Panc1 (cell line): ENCODE measurements at places on chromosomes 2 and 18. TPM values are rescaled to one million over a fixed set of nuclear protein-coding genes. Genes with fewer than 3 reads are reported as not detected.

DNA sequence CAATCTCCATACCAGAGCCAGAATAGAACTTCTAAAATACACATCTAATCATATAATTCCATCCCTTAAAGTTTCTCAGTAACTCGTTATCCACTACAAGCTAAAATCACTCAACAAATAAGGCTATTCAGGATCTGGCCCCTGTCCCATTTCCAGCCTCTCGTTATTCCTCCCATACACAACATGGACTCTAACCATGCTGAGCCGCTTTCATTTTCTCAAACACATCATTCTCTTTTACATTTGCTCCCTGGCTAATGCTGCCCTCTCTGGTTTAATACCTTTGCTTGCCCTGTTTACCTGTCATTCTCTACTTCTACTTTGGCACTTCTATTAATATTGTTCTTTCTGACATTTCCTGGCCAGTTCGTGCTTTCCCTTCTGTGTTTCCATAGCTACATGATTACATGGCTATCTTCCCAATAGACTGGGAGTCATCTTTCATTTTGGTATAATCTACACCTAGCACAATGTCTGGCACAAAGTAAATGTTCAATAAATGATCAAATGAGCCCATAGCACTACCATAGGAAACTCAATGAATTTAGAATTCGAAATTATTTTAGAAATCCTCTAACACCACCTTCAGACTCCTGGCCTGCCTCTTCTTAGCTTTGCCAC lies 163.6 kb upstream of the VRK2 start:
- no peaks in the 10 kb centered on the region for H3K36me3 ChIP-seq
- H3K4me1 ChIP-seq: peaks cover 22% of the 10 kb centered on the region
- H3K27ac ChIP-seq: peak overlapping the region; percentile 87
- peak; percentile 53 for DNase-seq
- H3K27me3 ChIP-seq: no peaks in the 10 kb centered on the region
- H3K4me3 ChIP-seq: peak overlapping the region; percentile 35

DNA sequence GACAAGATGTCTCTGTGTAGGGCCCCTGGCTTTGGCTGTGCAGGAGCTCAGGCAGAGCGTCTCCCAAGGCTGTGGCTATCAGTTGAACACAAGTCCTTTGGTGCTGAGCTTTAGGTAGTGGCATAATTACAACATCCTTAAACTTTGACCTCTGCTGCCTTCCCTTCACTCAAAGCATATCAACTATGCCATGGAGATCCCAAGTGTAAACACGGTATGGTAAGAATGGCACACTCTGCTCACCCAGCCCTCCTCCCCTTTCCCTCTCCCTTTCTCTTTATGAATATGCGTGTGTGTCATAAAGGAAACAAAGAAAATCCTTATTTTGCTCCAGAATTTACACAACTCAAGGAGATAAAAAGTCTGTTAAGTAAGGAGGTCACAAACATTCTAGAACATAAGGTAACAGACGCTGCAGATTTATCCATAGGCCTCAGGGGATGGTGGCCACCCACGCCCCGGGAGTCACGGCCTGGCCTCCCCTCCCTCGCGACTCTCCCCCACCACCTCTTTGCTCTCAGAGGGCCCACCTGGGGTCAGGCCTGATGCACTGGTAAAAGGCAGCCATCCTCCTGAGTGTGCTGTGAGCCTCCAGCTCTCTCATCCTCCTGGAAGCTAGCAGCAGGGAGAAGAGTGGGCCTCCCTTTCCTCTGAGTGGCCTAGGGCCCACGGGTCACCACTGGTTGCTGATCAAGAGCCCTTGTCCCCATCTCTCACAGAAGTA lies 67.3 kb downstream of the CRACDL start:
- H3K36me3 ChIP-seq: no peaks in the 10 kb centered on the region
- no peaks in the 10 kb centered on the region for H3K27me3 ChIP-seq
- no peak overlapping the region for H3K27ac ChIP-seq
- DNase-seq: no peak
- no peaks in the 10 kb centered on the region for H3K4me1 ChIP-seq

- no peak overlapping the region for H3K4me3 ChIP-seq
- no peaks in the 10 kb centered on the region; the same call in 1 of the 2 replicates for H3K27me3 ChIP-seq
- no peak overlapping the region for H3K27ac ChIP-seq
Observed at GRCh38 chr2:189542145-189542882, 38.3 kb downstream of the SLC40A1 start.

DNA sequence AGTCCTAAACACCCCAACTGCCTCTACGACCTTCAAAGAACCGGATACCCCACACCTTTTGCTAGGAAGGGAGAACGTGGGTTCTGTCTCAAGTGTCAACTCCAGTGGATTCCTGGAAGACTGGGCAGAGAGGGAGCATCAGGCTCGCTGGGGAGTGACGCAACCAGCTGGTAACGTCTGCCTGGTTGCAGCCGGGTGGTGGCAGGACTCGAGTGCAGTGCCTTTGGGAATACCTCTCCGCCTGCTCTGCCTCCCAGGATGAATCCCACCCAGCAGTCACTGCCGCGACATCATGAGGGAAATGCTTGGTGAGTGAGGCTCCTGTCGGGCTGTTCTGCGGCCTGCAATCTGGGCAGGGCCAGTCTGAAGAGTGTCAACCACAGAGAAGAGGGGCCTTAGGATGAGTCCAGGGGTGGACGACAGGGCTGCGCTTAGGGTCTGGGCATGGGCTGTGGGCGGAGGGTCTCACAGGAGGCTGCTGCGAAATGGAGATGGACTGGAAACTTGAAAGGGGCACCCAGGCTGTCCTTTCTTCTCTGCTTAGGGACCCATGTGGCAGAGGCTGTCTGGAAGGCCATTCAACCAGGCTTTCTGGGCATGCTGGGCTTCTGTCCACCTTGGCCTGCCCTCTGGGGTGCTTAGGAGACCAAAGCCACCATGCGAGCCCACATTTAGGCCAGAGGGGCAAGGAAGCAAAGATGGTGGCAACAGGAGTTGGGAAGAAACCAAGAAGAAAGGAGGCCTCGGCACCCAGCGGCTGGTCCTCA lies 12.9 kb downstream of the GPR17 start:
- DNase-seq: no peak
- H3K27me3 ChIP-seq: no peaks in the 10 kb centered on the region
- H3K4me3 ChIP-seq: no peak overlapping the region
- H3K4me1 ChIP-seq: no peaks in the 10 kb centered on the region

DNA sequence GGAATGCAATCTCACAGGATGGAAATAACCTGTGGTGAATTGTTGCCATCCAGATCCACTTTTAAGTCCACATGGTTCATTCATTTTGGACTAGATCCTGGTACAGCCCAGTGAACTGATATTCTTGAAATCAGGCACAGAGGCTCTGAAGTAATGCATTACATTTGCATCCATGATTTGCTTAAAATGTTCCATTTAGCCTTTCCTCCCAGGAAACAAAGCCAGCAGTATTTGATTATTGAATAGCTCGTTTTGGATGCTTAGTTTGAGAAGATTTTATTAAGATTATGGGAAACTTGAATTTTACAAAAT lies 995.8 kb upstream of the CDH2 start:
- DNase-seq: no peak
- H3K4me1 ChIP-seq: no peaks in the 10 kb centered on the region
- no peaks in the 10 kb centered on the region for H3K27me3 ChIP-seq
- H3K27ac ChIP-seq: no peak overlapping the region

DNA sequence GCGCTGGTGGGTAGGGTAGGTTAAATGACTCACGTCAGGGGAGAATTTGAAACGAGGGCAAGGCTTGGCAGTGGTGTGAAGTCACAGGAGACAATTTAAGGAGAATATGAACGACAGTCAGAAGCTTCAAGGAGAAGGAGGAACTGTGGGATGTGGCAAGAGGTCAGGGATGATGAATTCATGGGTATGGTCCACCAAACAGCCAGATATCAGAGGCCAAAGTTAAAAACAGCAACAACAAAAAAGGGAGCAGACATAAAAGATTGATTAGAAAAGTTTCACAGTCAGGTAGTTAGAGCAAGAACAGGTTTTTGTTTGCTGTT lies 1.4 kb upstream of the ZNF396 start:
- no peak overlapping the region for H3K4me3 ChIP-seq
- no peak for DNase-seq
- no peak overlapping the region for H3K27ac ChIP-seq
- peaks cover 3% of the 10 kb centered on the region; the same call in 1 of the 2 replicates for H3K4me1 ChIP-seq
- no peaks in the 10 kb centered on the region for H3K36me3 ChIP-seq

GRCh38 chr2:82508702-82509101 lies 1950.4 kb downstream of the SUCLG1 start:
- H3K4me3 ChIP-seq: no peak overlapping the region
- H3K4me1 ChIP-seq: no peaks in the 10 kb centered on the region
- no peak for DNase-seq
- H3K27ac ChIP-seq: no peak overlapping the region
- H3K27me3 ChIP-seq: no peaks in the 10 kb centered on the region

ATOH8 gene
- total RNA-seq: 3.8 TPM
